Activated naive CD4-positive, alpha-beta T cell treated with anti-CD3 and anti-CD28 coated beads for 36 hours (primary cell): ENCODE measurements at places on chromosomes 5 and 9.

- DNase-seq = no peak
- H3K36me3 ChIP-seq = peaks cover 2% of the 10 kb centered on the region
- H3K27ac ChIP-seq = no peak overlapping the region
- H3K4me1 ChIP-seq = no peaks in the 10 kb centered on the region
- peaks cover 3% of the 10 kb centered on the region for H3K27me3 ChIP-seq
Observed at GRCh38 chr9:77543131-77543822, 104.8 kb downstream of the GNA14 start.

DNA sequence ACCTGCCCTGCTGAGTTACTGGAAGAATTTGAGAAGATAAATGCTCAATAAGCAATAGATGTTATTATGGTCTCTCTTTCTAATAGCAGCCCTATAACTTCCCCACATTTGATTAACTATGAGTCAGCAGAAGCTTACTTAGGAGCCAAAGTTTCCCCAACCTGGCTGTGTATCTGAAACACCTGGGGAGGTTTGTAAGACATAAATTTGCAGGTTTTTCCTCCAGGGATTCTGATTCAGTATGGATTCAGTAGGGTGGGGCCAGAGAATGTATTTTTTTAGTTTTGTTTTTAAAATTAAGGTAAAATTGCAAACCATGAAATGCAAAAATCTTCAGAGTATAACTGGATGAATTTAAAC lies 44.9 kb upstream of the GNPDA1 start:
- no peak overlapping the region for H3K27ac ChIP-seq
- peaks cover 34% of the 10 kb centered on the region for H3K4me1 ChIP-seq
- H3K27me3 ChIP-seq = no peaks in the 10 kb centered on the region
- no peaks in the 10 kb centered on the region for H3K36me3 ChIP-seq
- no peak overlapping the region for H3K4me3 ChIP-seq

GRCh38 chr5:135221187-135221473 lies 177.9 kb downstream of the MACROH2A1 start:
- no peak overlapping the region for H3K27ac ChIP-seq
- H3K27me3 ChIP-seq = no peaks in the 10 kb centered on the region
- DNase-seq = no peak
- no peaks in the 10 kb centered on the region for H3K36me3 ChIP-seq
- H3K4me1 ChIP-seq = no peaks in the 10 kb centered on the region

- no peaks in the 10 kb centered on the region for H3K36me3 ChIP-seq
- H3K4me3 ChIP-seq = no peak overlapping the region
- no peaks in the 10 kb centered on the region for H3K27me3 ChIP-seq
- no peak for DNase-seq
- no peak overlapping the region for H3K27ac ChIP-seq
Observed at GRCh38 chr5:25190521-25191000, 545.8 kb upstream of the CDH10 start.

DNA sequence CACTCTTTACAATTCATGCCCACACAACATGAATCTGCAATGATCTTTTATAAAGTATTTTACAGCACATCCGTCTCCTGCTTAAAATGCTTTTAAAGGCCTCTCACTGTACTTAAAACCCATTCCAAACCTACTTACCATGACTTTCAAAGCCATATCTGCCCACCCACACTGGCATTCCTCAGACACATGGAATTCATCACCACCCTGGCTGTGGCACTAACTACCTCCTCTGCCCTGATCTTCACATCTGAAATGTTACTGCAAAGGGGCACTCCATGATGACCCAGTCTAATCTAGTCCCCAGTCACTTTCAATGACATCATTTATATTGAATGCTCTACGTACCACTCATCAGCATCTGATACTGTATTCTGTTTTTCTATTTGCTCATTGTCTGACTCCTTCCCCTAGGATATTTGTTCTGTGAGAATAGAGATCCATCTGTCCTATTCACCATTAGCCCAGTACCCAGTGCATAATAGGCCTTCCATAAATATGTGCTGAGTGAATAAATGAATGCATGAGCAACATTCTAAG lies 193.2 kb upstream of the KIF2A start:
- H3K27ac ChIP-seq = no peak overlapping the region
- H3K36me3 ChIP-seq = no peaks in the 10 kb centered on the region
- H3K4me1 ChIP-seq = no peaks in the 10 kb centered on the region
- H3K27me3 ChIP-seq = peaks cover 4% of the 10 kb centered on the region
- DNase-seq = no peak

DNA sequence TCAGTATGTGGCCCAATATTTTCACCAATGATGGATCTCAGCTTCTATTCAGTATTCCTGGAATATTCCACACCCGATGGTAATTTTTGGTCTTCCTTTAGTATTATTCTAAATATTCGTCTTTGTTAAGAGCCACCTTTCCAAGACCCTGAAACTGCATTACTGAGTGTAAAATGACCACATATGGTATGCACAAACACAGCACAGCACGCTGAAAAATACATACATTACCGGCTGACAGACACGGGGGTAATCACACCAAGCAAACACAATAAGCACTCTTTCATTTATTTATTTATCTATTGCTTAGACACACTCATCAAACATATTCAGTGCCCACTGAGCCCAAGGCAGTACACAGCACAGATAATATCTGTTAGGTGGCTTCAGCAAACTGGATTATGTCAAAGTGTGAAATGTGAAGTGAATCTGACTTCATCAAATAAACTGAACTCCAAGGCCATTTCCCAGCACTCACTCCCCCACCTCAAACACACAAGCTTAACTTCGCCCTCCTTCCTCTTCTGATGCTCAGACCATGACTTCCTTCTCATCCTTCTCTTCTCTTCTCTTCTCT lies 1637.8 kb upstream of the C9orf72 start:
- no peak overlapping the region for H3K27ac ChIP-seq

DNA sequence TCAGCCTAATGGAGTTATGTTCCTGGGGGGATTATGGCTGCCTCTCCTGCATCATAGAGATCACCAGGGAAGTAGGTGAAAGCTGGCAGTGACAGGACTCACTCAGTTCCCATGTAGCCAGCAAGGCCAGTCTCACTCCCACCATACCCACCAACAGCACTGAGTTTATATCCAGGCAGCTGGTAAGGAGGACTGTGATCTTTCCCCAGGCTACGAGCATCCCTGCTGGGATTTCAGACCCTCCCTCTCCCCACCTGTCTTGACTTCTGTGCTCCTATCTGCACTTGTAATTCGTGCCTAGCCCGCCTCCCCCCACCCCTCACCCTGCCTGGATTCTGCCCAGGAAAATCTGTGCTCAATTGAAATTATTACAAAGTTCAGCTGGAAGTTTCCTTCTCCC lies 499.1 kb upstream of the NUDT12 start:
- H3K27me3 ChIP-seq = no peaks in the 10 kb centered on the region
- no peak overlapping the region for H3K27ac ChIP-seq
- no peaks in the 10 kb centered on the region for H3K36me3 ChIP-seq
- DNase-seq = no peak
- no peaks in the 10 kb centered on the region for H3K4me1 ChIP-seq

- H3K4me1 ChIP-seq = no peaks in the 10 kb centered on the region
- peaks cover 17% of the 10 kb centered on the region for H3K36me3 ChIP-seq
- DNase-seq = no peak
- H3K27me3 ChIP-seq = no peaks in the 10 kb centered on the region
Observed at GRCh38 chr9:109027176-109027575, 13.9 kb upstream of the CTNNAL1 start.

GRCh38 chr9:107685901-107686300 lies 196.3 kb upstream of the KLF4 start:
- H3K4me1 ChIP-seq = no peaks in the 10 kb centered on the region
- no peak overlapping the region for H3K4me3 ChIP-seq
- H3K27ac ChIP-seq = no peak overlapping the region
- no peaks in the 10 kb centered on the region for H3K36me3 ChIP-seq
- peaks cover 3% of the 10 kb centered on the region for H3K27me3 ChIP-seq
- DNase-seq = no peak

DNA sequence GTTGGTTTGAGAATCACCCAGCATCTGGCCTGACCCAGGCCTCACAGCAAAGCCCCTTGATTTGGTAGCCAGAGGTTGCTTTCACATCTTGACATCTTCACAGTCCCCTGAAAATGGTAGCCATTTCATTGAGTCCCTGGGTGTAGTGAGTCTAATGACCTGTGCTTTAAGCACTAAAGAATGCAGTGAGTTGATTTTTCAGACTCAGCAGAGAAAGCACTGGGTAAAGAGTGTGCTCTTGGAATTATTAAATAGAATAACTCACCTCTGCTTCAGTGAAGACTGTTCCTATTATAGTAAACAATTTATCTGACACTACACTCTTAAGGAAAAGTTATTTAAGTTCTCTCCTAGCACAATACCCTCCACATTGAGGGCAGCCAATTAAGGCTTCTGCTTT lies 56.2 kb downstream of the PTCD2 start:
- peaks cover 3% of the 10 kb centered on the region for H3K27me3 ChIP-seq
- no peaks in the 10 kb centered on the region for H3K36me3 ChIP-seq
- DNase-seq = no peak

- H3K36me3 ChIP-seq = peaks cover 52% of the 10 kb centered on the region
- peaks cover 83% of the 10 kb centered on the region for H3K4me1 ChIP-seq
- H3K27ac ChIP-seq = peak overlapping the region; percentile 96
- peak overlapping the region; percentile 65 for H3K4me3 ChIP-seq
Observed at GRCh38 chr9:98101868-98102273, 17.2 kb downstream of the TRIM14 start.

DNA sequence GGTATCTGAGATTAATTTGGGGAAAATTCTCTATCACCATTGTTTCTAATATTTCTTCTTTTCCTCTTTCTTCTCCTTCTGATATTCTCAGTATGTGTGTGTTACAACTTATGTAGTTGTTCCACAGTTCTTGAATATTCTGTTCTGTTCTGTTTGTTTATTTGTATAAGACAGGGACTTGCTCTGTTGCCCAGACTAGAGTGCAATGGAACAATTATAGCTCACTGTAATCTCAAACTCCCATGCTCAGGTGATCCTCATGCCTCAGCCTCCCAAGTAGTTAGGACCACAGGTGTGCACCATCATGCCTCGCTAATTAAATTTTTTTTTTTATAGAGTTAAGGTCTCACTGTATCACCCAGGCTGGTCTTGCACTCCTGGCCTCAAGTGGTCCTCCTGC lies 145.8 kb upstream of the TUT7 start:
- no peak for DNase-seq
- H3K27ac ChIP-seq = no peak overlapping the region
- no peaks in the 10 kb centered on the region for H3K4me1 ChIP-seq
- H3K36me3 ChIP-seq = no peaks in the 10 kb centered on the region
- H3K27me3 ChIP-seq = peaks cover 20% of the 10 kb centered on the region

GRCh38 chr9:129610473-129611306 lies 10.2 kb downstream of the C9orf50 start:
- DNase-seq = peak; percentile 83
- no peaks in the 10 kb centered on the region for H3K36me3 ChIP-seq
- H3K4me3 ChIP-seq = peak overlapping the region; percentile 71
- H3K4me1 ChIP-seq = peaks cover 25% of the 10 kb centered on the region
- no peak overlapping the region for H3K27ac ChIP-seq
- H3K27me3 ChIP-seq = no peaks in the 10 kb centered on the region

DNA sequence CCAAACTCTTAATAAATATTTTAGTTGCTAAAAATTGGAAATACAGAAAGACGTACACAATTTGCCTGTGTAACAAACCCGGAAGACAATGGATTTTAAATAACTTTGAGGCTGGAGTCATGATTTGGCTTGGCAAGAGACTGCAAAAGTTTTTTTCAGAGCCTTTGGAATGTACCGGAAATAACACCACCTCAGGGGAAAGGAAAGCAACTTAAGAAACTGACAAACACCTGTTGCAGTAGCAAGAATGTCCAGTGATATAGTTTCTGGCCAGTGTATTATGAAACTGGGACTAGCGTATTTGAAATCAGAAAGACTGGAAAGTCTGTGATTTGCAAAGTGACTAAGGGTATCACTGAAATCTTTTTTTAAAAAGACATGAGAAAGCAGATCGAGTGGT lies 842 bp downstream of the MUSK start:
- H3K27ac ChIP-seq = no peak overlapping the region
- H3K27me3 ChIP-seq = no peaks in the 10 kb centered on the region
- H3K4me1 ChIP-seq = no peaks in the 10 kb centered on the region
- no peak for DNase-seq
- no peak overlapping the region for H3K4me3 ChIP-seq

DNA sequence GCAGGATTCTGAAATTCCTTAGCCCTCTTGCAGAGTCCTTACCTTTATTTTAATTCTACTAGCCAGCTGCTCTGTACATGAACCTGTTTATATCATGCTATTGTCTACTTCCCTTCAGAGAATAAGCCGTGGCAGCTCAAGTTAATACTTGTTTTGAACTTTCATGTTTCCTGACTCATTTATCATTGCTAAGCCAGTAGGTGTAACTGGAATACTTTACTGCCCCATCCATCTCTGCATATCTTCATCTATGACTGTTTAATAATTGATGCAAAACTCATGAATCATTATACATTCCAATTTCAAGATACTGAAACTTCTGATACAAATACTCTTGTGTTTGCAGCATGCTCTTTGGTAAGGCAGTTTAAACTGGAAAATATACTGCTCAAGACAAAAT lies 174.7 kb downstream of the PPP2R2B start:
- no peak overlapping the region for H3K4me3 ChIP-seq
- no peak for DNase-seq
- H3K27ac ChIP-seq = no peak overlapping the region

DNA sequence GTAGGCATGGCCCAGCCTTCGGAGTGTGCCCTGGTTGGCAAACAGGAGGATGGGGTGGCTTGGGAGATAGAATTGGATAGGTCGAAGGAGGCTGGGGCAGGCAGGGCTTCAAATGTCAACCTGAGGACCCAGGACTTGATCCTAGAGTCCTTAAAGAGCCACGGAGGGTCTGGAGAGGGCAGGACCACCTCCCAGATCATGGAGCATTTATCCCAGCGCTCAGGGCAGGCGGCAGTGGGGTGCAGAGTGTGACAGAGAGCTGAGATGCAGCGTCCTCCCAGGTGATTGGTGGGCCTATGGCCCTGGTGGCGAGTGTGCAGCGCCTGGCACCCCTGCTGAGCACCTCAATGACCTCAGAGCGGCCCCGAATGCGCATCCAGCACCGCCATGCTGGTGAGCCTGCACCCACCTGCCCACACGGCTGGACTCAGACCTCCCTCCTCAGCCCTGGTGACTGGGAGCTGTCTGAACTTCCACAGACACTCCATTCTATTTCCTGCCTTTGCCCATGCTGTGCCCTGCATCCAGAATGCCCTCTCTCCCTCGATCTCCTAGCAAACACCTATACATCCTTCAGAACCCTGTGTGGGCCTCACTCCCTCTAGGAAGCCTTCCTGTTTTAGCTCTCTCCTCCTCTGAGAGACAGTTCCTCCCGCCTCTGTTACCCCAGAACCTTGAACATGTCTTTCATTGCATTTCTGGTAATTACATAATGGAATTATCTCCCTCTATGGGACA lies 6.3 kb downstream of the ADGRD2 start:
- peaks cover 13% of the 10 kb centered on the region for H3K27me3 ChIP-seq
- H3K36me3 ChIP-seq = no peaks in the 10 kb centered on the region
- DNase-seq = no peak
- no peak overlapping the region for H3K4me3 ChIP-seq
- H3K4me1 ChIP-seq = no peaks in the 10 kb centered on the region
- no peak overlapping the region for H3K27ac ChIP-seq

GRCh38 chr5:145056800-145057199 lies 778.3 kb downstream of the PRELID2 start:
- no peaks in the 10 kb centered on the region for H3K27me3 ChIP-seq
- H3K27ac ChIP-seq = no peak overlapping the region
- H3K4me3 ChIP-seq = no peak overlapping the region
- no peak for DNase-seq
- H3K36me3 ChIP-seq = no peaks in the 10 kb centered on the region
- H3K4me1 ChIP-seq = no peaks in the 10 kb centered on the region

GRCh38 chr9:136526625-136527066 lies 19.2 kb downstream of the NOTCH1 start:
- H3K36me3 ChIP-seq = no peaks in the 10 kb centered on the region
- H3K4me3 ChIP-seq = no peak overlapping the region
- H3K27me3 ChIP-seq = no peaks in the 10 kb centered on the region
- no peak for DNase-seq
- H3K27ac ChIP-seq = no peak overlapping the region
- peaks cover 25% of the 10 kb centered on the region for H3K4me1 ChIP-seq
